NCI-H1930 (cell line): ENCODE measurements at places on chromosomes 13 and 19.

DNA sequence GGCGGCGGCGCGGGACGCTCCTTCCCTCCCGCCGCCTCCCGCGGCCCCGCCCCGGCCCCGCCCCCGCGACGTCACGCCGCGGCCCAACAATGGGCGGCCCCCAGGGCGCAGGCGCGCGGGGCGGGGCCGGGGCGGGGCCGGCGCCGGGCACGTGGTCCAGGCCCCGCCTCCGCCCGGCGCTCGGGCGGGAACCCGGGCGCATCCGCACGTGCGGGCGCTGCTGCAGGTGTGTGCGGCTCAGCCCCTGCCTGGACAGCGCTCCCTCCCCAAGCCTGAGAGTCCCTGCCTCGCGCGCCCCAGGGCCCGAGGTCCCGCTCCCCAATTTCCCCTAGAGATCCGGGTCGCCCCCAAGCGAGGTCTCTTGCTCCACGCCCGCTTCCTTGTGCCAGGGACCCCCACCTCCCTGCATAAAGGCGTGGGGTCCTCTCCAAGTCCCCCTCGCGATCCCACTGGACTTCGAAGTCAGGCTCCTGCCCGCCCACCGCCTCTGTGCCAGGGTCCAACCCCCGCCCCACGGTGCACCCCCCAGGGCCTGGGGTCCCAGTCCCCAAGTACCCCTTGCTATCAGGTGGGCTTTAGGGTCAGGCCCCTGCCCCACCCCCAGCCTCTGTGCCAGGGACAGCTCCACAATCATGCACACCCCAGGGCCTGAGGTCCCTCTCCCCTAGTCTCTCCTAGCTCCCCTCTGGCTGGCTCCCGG, at the start of gene MEX3D:
MEX3D (minus strand) TSS at position 6 of the 700 bp plus-strand sequence. CDS start 267 bp downstream, outside the sequence.
- peak; percentile 61 for DNase-seq

DNA sequence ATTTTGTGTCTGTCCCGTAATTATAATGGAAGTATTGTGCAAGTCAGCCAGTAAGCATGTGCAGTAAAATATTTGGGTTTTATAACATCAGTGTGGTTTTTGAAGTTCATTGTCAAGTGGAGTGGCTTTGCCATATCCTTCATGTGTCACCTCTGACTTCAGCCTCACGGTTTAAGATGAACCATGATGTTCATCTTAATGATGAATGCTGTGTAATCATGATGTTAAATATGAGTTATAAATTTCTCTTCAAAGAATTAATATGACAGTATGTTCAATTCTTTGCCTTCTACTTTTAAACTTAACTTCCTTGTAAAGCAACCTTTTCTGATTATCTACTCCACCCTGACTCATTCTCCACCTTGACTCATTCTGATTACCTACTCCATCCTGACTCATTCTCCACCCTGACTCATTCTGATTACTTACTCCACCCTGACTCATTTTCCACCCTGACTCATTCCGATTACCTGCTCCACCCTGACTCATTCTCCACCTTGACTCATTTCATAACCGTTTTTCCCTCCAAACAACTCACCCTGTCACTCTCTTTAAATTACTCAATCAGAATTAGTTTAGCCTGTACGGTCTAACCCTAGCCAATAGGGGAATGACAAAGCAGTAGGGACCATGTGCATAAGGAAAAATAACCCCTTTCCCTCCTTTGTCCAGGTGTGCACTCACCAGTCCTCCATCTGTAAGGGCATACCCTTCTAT, 50.3 kb upstream of the ANKRD10 start:
- no peak for DNase-seq

DNA sequence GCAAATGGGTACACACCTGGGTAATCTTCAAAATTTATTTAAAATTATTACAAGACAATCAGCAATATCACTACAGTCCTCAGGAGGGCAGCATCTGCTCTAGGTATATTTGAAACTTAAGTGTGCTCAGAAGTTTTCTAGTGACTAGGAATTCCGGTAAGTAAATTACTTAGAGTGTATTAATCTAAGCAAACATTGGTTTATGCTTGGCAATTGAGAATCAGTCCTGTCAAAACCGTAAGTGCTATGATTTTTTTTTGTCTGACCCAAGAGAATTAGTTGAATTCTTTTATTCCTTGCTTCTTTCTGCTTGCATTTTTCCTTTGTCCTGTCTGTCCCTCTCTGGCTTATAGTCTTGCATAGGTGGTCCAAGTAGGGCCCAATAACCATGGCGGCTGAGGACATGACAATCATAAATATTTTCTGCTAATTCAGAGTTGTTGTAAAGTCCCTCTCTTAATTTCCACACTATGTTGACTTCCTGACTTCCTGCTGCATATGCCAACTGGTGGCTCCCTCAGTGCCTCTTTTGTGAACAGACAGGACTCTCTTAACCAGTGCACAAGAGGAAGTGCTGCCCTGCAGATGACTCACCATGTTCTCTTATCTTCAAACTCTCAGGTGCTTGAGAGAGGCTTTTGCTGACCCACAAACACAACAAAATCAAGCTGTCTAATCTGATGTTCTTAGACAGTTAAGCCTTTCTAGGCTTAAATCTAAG, 82.2 kb downstream of the SLAIN1 start:
- DNase-seq, result peak; percentile 51

DNA sequence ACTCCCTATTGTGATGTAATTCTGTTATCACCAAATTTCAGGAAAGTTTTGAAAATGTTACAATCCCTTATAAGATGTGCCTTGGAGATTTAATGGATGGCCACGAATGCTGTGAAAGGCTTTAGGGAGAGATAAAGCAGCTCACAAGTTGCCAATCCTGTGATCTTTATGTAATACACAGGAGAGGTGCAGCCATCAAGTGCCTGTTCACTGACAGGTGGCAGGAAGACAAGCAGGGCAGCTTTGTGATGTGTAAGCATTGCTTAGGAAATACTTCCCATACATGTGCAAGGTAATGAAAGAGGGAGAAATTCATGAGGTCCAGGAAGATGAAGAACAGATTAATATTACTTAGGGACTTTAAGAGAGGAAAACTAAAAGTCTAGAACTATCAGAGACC, 628.8 kb downstream of the SLITRK6 start:
- no peak for DNase-seq

GRCh38 chr19:51294977-51295375, 16.5 kb upstream of the IGLON5 start:
- no peak for DNase-seq

- DNase-seq, result no peak
These were observed 11.3 kb upstream of the UBL3 start for GRCh38 chr13:29861694-29862110.

DNA sequence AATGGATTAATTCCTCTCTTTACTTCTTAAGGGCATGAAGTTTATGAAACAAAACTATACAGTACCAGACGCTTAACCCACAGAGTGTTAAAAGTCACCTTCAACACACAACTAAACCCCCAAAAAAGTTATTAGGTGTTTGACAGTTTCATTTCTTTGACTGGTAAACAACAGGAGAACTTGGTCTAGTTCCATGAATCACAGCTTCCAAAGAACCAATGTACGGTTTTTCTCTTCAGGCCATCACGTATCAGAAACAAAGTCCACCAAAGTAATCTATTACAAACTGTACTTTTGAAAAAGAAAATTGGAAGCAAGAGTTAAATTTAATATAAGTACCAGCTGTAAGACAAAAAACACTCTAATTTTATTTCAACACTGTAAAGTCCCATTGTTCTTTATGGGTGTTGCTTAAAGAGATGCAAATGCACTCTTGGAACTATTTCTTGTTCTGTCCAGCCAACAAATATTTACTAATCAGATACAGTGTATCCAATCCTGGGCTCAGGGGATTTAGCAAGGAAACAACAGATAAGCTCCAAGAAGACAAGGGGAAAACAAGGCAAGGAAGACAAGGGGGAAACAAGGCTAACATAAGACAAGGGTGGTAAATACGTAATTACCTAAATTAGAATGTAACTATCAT, 149.2 kb downstream of the ABCC4 start:
- no peak for DNase-seq

DNA sequence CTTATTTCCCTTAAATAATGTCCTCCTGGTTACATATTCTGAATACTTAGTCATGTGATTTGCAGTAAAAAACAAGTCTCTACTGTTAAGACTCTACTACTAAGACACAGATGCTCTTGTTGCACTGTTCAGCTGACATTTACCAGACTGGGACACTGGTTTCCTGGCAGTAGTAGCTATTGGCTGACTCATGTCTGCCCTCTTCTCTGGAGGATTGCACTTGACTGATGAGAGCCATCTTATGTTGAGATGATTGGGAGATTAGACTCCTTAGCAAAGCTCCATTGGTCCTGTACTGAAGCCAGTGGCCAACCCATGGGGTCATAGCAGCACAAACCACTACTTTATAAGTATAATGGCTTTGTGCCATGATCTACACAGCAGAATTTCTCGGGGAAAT, 1672.6 kb upstream of the PCDH20 start:
- DNase-seq, result no peak

DNA sequence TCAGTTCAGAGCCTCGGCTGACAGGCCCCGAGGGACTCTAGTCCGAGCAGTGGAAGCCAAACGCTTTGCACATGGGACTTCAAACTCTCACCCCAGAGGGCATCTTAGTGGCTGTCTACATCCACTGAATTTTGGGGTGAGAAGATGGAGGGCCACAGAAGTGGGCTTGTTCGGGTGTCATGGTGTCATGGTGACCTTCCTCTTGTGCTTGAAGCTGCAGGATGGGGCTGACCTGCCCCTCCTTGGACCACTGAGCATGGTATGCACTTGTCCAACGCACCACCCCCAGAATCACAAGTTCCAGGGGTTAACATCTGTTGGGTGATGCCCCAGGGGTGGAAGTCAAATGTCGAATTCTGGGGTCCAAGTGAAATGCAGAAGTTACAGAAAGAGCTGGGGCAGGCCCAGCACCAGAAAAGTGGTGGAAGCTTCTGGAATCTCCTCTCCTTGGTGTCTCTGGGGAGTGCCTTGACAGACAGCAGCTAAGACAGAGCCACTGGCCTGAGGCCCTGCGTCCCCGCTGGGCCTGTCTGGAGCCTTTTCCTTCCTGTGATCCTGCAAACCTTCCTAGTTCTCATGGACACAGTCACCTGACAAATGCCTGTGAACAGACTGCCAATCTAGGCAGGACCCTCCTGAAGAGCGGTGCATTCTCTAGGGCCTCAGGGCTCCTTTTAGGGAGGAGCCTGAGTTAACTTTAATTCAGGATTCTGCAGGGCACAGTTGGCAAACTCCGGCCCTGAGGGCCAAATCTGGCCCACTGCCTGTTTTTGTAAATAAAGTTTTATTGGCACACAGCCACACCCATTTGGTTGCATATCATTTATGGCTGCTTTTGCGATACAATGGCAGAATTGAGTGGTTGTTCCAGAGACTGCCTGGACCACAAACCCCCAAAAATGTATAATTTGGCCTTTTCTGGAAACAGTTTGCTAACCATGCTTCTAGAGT, 65.1 kb upstream of the RANBP3 start:
- no peak for DNase-seq

GRCh38 chr13:73962284-73962683, 171.9 kb downstream of the KLF12 start:
- DNase-seq, result no peak

GRCh38 chr19:19224852-19225494, 13.2 kb downstream of the NCAN start:
- DNase-seq, result peak; percentile 45

DNA sequence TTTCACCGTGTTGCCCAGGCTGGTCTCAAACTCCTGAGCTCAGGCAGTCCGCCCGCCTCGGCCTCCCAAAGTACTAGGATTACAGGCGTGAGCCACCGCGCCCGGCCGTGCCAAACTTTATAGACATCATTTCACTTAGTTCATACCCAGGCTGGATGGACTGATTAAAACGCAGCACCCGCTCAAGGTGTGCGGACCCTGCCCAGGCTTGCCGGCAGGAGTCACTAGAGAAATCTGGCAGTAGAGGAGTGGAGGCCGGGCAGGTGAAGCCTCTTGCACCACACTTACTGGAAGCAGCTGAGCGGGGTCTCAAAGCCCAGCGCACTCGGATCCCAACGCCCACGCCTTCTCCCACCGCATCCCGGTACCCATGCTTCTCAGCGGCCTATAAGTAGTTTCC, 11.4 kb downstream of the PTGIR start:
- no peak for DNase-seq

DNA sequence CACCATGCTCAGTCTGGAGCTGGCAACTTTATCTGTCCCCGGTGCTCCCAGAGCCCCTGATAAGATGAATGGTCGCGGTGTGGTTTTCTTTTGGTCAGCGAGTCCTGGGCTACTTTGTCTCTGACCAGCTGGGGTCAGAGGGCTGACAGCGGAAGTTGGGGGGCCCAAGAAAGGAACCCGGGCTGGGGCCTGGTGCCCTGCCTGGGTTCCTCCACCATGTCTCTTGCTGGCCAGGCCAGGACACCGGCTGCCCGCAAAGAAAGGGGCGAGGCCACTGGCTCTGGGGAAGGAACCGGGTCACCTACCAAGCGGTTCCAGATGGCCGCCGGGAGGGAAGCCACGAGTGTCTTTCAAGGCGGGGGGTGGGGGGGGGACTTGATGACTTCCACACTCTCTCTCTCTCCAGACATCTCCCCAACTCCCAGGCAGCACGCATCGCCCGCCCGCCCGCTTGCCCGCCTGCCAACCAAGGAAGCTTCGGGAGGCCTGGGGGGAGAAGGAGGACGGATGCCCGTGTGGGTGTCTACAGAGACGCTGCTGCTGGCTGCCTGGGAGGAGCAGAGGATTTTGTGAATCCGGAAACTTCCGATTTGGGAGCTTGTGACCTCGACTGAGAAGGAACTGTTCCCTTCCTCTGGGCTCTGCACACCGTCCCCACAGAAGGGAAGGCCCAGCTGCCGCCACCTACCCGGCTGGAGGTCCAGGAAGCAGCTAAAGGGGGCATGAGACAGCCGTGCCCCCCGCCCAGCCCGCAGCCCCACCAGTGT, 1.1 kb downstream of the PIP5K1C start:
- no peak for DNase-seq

GRCh38 chr19:422213-422916, 13.4 kb upstream of the C2CD4C start:
- no peak for DNase-seq

- DNase-seq, result no peak
These were observed 207.9 kb upstream of the CSNK1A1L start for GRCh38 chr13:37313372-37313771.

- no peak for DNase-seq
These were observed 69.2 kb downstream of the ZNF100 start for GRCh38 chr19:21698215-21698614.

DNA sequence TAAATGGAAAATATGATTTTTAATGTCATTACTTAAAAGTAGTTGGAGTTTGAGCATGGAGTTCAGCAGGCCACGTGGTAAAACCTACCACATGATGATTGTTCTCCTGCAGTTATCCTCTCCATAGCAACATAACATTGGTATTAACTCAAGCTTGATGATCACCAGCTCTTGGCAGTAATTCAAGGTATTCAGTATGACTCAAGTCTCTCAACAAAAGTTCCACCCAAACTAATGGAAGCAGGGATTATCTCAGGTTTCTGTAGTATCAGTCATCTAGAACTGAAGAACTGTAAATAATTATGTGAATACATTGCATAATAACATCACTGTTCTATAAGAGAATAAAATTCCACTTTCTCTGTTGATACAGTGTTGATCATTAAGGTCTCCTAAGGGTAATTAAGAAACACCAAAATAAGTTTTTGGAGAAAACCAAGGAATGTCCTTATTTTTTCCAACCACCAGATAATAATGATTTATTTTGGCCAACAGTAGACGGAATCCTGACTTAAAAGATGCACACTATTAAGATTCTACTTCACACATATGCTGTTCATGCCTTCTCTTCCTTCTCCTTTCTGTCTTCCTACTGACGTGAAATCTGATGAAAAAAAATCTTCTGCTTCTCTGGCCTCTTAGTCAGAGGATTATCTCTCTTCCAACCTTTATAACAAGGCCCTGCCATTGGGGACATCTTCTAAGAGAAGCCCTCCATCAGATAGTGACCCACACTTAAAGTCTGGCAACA, 1092.3 kb downstream of the EFNB2 start:
- DNase-seq, result no peak

GRCh38 chr19:29535984-29536508, 10.3 kb downstream of the VSTM2B start:
- no peak for DNase-seq

GRCh38 chr19:45822716-45823115, 7.6 kb upstream of the RSPH6A start:
- no peak for DNase-seq
